ENCODE measurements at places on chromosomes 11 and 22. TPM values are rescaled to one million over a fixed set of nuclear protein-coding genes. Genes with fewer than 3 reads are reported as not detected.

The FOXRED1 gene
- total RNA-seq, result 18.8 TPM

The GNB1L gene
- total RNA-seq, result 16.2 TPM

The RASL10A gene
- 0.11 TPM for total RNA-seq

The UVRAG gene
- total RNA-seq, result 11.0 TPM

The GRIA4 gene
- not detected for total RNA-seq

The GUCD1 gene
- 49.3 TPM for total RNA-seq

The CCDC116 gene
- total RNA-seq, result 0.06 TPM

The ASRGL1 gene
- total RNA-seq, result 9.9 TPM

The MMP13 gene
- total RNA-seq, result not detected

The CRYBB2 gene
- total RNA-seq, result 0.13 TPM

The OR52I2 gene
- total RNA-seq, result not detected

The APOA5 gene
- total RNA-seq, result not detected

The MPPED2 gene
- total RNA-seq, result not detected

The GDPD5 gene
- total RNA-seq, result 7.0 TPM

The NELL1 gene
- total RNA-seq, result not detected

The TUB gene
- total RNA-seq, result 7.1 TPM

The APLNR gene
- 0.04 TPM for total RNA-seq

The TREH gene
- not detected for total RNA-seq

The KIRREL3 gene
- total RNA-seq, result 9.2 TPM

The RFPL1 gene
- total RNA-seq, result not detected

The DMC1 gene
- 4.8 TPM for total RNA-seq

The SCGB1C1 gene
- not detected for total RNA-seq

The DGCR6 gene
- 2.3 TPM for total RNA-seq

The RBM14 gene
- 65.6 TPM for total RNA-seq

The GDPD4 gene
- total RNA-seq, result not detected
